ENCODE measurements at places on chromosomes 2 and 18. TPM values are rescaled to one million over a fixed set of nuclear protein-coding genes. Genes with fewer than 3 reads are reported as not detected.

HAUS1 gene
- total RNA-seq, result 28.4 TPM

ZAP70 gene
- 0.54 TPM for total RNA-seq

RPL37A gene
- 1,826 TPM for total RNA-seq

UGT1A7 gene
- not detected for total RNA-seq

WNT10A gene
- 9.2 TPM for total RNA-seq

FAM237A gene
- not detected for total RNA-seq

KCNIP3 gene
- total RNA-seq, result 17.5 TPM

PNKD gene
- total RNA-seq, result 49.0 TPM

IL36B gene
- total RNA-seq, result not detected

SLC9A2 gene
- total RNA-seq, result 4.1 TPM

RNF144A gene
- 5.4 TPM for total RNA-seq

SLC19A3 gene
- 0.28 TPM for total RNA-seq

MCM6 gene
- 54.3 TPM for total RNA-seq

TMEM169 gene
- 0.74 TPM for total RNA-seq

FEV gene
- not detected for total RNA-seq

PROKR1 gene
- total RNA-seq, result not detected

ZNF532 gene
- total RNA-seq, result 49.8 TPM

CROCC2 gene
- 0.23 TPM for total RNA-seq

PSMA8 gene
- not detected for total RNA-seq

STPG4 gene
- total RNA-seq, result 0.36 TPM

LYPD1 gene
- total RNA-seq, result 0.21 TPM

SF3B6 gene
- 129 TPM for total RNA-seq

CYTIP gene
- total RNA-seq, result 0.57 TPM

DNER gene
- 0.31 TPM for total RNA-seq

SLC4A5 gene
- total RNA-seq, result 1.2 TPM

LYG2 gene
- total RNA-seq, result not detected

SALL3 gene
- total RNA-seq, result not detected

CDK15 gene
- total RNA-seq, result 4.8 TPM

TFPI gene
- total RNA-seq, result 129 TPM

CD8A gene
- 0.41 TPM for total RNA-seq

ACVR1C gene
- not detected for total RNA-seq

VWC2L gene
- total RNA-seq, result not detected

TMEM37 gene
- 0.28 TPM for total RNA-seq

ST8SIA5 gene
- 0.15 TPM for total RNA-seq

INPP5D gene
- 0.39 TPM for total RNA-seq

HOXD12 gene
- total RNA-seq, result 0.13 TPM

GPBAR1 gene
- total RNA-seq, result 0.18 TPM

MERTK gene
- 14.5 TPM for total RNA-seq

RTP5 gene
- not detected for total RNA-seq

Data from Panc1 (cell line).